EL (cell line): ENCODE measurements at places on chromosomes 5 and 9.

DNA sequence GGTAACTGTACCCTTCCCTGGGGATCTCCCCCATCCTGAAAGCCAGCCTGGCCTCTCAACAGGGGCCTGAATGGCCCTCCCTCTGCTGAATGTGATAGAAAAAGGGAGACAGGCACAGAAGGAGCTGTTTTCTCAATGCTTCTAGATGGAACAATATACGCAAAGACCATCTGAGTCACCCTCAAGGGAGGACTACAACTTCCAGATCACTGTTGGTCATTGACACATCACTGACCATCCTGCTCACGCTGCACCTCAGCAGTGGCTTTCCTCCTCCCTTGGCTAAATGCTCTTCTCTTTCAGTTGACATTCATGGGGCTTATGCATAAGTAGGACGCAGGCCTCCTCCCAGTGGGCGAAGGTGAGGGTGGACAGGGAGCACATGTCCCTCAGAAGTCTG, 112.2 kb upstream of the SHB start:
- no peak for DNase-seq

- peak; percentile 85 for DNase-seq
Measured at GRCh38 chr9:99365233-99365980, 143.3 kb downstream of the SEC61B start.

DNA sequence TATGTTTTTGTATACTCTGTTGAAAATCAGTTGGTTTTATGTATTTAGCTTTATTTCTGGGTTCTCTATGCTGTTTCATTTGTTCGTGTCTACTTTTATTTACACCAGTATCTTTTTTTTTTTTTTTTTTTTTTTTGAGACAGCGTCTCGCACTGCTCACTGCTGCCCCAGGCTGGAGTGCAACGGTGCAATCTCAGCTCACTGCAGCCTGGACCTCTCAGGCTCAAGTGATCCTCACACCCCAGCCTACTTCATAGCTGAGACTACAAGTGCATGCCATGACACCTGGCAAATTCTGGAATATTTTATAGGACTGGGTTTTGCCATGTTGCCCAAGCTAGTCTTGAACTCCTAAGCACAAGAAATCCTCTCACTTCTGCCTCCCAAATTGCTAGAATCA, 869.4 kb upstream of the CDH6 start:
- no peak for DNase-seq

DNA sequence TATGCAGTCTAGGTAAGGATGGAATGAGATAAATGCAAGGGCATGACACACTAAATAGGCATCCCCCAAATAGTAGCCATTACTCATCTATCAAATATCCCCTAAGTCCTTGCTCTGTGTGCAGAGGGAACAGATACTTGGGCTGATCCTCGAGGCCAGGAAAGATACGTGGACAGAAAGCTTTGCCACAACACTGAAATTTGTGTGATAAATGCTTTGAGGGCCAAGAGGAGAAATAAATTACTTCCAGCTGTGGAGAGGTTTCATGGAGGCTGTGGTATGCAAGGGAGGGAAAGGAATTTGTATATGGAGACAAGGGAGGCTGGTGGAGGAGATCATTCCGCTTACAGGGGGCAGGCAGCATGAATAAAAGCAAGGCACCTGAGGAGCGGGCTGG, 18.5 kb downstream of the ATOX1 start:
- DNase-seq = peak; percentile 98
